CD4-positive, alpha-beta T cell treated with Interleukin-2 at 100 ng/mL for 4 hours (primary cell): ENCODE measurements at places on chromosomes 1 and 21.
A peak's percentile ranks its signal among the peaks of the same experiment; 100 is the strongest.

GRCh38 chr1:55468142-55468795, 253.1 kb upstream of the USP24 start:
- DNase-seq: no peak

- no peak for DNase-seq
Measured at GRCh38 chr1:39925721-39926342, 24.1 kb upstream of the MYCL start.

- DNase-seq: no peak
Measured at GRCh38 chr1:61570191-61570590, 154.8 kb downstream of the TM2D1 start.

DNA sequence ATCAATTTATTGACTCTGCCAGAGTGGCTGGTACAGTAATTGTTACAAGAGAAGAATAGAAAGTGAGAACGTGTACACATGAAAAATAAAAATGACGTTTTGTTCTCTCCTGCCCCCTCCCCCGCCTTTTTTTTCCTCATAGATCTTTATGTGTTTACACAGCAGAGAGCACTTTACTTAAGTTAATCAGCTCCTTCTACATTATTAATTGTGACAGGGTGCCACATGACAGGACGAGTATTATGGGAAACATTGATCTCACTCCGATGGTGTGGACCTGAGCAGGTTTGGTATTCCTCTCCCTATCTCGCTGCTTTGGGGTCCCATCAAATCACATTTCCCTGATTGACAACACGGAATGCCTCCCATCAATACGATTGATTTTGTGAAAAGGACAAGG, 285.7 kb downstream of the TM2D1 start:
- DNase-seq: no peak

DNA sequence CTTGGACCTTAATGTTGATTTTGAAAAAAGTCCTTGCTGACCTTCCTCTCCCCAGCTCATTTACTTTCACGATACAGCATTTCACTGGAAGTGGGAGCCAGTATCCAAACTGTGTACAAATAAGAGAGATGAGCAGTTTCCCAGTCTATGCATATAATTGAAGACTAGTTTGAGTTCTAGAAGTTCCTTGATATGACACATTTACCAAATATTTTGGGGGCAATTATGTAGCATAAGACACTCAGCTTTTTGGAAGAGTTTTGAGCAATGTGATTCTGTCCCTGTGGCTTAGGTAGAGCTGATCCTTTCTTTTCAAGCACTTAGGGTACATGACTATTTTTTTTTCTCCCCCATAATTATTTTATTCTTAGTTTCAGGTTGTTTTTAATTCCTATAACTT, 26.4 kb downstream of the GIPC2 start:
- no peak for DNase-seq

GRCh38 chr1:174990382-174990999, 9.3 kb upstream of the CACYBP start:
- peak; percentile 40 for DNase-seq

DNA sequence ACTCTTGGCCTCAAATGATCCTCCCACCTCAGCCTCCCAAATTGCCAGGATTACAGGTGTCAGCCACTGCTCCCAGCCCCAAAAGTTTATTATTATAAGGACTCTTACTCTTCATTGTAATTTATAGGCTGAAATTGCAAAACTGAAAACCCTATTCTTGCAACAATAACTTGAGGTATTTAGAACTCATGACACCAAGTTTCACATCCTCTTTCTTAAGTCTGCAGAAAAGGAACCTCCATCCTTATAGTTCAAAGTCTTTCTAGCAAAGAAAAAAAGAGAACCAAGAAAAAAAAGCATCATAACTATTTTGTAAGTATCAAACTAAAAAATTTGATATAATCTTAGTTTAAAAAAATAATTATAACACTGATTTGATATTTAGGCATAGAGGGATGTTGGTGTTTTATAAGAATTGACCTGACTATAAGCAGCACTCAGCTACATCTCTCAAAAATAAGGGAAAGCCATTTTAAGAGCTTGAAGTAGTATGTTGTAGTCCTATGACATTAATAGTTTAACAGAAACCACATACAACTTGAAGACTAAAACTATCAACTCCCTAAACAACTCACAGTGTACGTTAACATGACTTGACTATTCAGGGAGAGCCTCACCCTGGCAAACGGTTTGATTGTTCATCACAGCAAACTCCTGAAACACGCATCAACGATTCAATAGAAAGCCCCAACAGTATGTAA, 122.4 kb downstream of the AKT3 start:
- no peak for DNase-seq

- DNase-seq: no peak
Measured at GRCh38 chr1:62917314-62917713, 133.4 kb downstream of the ATG4C start.

DNA sequence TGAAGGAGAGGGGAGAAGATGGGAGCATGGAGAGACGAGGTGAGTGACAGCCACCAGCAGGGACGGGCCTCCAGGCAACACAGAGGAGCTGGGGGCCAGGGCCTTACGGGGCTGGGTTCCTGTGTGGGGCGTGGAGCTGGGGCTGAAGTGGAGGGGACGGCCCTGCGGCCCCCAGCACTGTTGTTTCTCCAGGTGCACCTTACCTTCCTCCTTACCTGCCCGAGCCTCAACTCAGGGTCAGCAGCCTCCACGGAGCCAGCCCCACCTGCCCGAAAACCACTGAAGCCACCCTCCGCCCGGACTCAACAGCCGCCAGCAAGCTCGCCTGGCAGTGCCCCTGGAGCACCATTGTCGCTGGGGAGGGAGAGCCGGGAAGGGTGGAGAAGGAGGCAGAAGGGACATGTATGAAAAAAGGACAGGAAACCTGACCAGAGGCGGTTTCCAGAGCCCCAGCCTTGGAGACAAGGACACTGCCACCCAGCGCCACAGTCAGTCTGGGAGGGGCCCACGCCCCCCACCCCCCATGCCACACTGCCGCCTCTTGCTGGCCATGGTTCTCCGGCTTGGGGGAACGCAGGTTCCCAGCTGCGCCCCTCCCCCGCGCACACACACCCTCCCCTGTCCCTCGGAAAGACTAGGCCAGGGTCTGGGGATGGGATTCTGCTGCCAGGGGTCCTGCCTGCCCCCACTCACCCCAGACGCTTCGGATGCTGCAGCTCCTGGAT, 10.6 kb downstream of the PLA2G2F start:
- no peak for DNase-seq

DNA sequence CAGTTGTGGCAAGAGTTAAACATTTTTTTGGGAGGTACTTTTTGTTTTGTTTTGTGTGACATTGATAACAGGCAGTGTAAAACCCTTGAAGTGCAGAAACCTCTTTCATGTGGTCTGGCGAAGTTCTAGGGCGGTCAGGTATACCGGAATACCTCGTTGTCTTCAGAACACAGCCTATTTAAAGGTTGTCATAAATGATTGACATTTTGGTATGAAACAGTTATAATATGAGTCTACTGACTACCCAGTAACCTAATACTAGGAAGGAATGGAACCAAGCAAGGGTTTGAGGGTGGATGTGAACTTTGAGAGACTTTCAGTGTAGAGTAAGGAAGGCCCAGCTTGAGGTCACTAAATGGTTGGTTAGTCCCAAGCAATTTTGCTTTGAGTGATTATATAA, 40.5 kb downstream of the PATJ start:
- peak; percentile 83 for DNase-seq

DNA sequence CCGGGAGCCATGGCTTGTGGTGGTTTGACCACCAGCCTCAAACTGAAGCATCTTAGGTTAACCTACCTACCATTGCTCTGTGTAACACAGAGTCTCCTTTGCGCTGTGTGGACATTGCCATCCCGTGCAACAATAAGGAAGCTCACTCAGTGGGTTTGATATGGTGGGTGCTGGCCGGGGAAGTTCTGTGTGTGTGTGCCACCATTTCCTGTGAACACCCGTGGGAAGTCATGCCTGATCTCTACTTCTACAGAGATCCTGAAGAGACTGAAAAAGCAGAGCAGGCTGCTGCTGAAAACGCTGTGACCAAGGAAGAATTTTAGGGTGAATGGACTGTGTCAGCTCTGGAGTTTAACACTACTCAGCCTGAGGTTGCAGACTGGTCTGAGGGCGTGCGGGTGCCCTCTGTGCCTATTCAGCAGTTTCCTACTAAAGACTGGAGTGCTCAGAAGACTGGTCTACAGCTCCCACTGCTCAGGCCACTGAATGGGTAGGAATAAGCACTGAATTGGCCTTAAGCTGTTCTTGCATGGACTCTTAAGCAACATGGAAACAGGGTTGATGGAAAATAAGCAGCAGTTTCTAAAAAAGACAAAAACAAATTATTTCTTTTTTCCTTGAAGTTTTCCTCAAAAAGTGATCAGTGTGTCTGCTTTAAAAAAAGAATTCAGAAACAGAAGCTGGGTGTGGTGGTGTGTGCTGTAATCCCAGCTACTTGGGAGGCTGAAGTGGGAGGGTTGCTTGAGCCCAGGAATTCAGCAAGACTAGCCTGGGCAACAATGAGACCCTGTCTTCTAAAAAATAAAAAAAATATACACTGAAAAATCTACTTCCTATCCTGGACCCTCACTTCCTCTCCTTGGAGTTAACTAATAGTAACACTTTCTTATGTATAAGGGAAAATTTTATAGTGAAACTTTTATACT, 14.6 kb downstream of the CEP350 start:
- no peak for DNase-seq

DNA sequence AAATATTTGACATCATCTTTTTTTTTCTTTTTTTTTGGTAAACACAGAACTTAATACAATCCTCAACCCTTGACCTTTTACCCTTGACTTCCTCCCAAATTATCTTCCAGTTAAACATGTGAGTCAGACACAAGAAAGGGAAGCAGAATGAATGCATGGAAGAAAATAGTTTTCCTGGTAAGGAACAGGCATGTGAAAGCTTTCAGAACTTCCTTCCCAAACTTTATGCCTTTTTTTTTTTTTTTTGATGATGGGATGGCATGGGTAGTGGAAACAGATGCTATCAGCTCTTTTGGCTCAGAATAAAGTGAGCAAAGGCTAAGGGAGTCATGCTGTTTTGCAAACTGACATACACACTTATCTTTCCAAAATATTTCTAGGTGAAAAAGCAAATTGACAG, 1079.1 kb downstream of the TTLL7 start:
- DNase-seq: no peak

- DNase-seq: no peak
Measured at GRCh38 chr1:94737124-94737998, 82.8 kb upstream of the SLC44A3 start.

- DNase-seq: no peak
Measured at GRCh38 chr1:194296201-194296600, 1109.8 kb upstream of the B3GALT2 start.

DNA sequence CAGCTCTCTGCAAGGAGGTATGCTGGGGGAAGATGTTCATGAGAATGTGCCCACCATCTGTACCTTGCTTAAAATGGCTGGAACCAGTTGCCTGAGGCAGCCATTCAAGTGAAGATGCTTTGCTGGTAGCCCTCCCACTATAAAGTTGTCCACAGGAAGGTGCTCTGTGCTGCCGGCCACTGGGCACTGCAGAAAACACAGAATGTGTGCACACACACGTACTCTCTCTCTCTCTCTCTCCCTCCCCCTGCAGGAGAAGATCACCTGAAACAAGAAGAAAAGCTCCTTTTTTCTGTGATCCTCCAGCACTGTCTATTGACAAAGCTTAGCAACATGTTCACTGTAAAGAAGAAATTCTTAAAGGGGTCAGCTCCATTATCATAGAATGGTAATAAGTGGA, 134.8 kb downstream of the PIGK start:
- DNase-seq: no peak

DNA sequence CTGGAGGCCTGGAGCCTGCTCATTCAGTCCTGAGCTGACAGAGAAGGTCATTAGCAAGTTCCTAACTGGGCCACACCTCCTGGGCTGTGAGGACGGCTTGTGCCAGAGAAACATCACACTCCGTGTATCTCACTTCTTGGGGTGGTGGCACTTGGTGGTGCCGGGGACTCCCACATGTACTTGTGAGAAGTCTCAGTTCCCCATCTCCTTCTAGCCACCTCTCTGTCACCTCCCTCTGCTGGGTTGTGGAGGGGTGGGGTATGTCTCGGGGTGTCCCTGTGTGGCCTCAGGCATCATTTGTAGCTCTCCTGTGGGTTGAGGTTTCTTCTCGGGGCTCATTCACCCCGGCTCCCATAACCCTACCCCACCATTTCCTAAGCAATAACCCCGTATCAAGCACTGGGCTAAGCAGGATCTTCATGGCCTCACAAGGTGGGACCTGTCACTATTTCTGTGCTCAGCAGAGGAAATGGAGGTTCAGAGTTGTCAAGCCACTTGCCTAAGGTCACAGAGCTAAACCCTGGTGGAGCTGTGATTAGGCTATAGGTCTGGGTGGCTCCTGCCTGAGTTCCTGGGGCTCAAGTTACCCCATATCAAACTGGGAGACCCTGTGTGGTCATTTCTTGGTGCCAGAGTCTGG, 62.5 kb downstream of the UBIAD1 start:
- DNase-seq: peak; percentile 12

DNA sequence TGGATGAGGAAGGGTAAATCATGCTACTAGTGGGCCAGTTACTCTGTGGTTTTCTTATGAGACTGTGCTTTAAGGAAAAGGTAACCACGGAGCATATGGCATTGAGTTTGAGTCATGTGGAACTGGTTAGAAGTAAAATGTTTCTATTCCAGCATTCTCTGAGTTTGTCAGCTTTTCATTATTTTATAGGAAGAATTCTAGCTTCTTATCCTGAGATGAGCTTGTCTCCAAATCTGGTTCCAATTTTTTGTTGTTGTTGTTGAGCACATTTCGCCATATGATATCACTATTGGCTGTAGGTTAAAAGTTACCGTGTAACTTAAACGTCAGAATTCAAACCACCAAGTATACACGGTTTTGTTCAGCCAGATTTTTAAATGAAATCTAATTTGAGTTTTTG, 69.9 kb downstream of the ATF6 start:
- no peak for DNase-seq

DNA sequence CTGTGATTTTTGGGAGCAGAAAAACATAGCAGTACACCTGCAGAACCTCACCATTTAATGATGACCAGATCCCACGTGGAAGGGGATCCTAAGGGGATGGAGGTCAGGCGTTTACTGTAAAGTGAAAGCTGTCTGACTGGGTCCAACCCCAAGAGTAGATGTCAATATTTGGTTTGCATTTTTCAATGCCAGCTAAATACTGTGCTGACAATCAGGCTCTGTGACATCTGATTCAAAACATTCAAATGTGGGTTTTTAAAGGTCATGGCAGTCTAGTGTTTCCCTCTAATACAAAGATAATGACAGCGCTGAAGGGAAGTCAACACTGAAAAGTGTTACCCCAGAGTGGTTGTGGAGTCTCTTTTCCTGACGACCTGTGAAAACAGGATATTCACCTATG, 68.1 kb downstream of the SPAG17 start:
- DNase-seq: no peak

- DNase-seq: peak; percentile 54
Measured at GRCh38 chr1:1098681-1099421, 17.0 kb downstream of the C1orf159 start.

DNA sequence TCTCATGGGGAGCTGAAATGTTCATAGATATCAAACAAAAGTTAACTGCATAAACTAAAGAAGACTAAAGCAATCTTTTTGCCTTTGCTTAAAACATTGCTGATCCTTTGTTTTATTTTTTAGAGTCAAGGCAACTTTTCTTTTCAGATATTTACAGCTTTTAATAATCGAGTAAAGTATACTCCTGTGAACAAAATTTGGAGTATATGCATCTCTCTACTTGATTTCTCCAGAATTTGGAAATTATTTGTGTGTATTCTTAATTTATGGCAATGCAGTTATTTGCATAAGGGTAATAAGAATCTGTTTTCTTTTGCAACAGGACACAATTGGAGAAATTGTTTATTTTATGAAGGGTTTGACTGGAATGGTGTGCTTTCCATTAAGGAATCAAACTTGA, 4.2 kb upstream of the AQP10 start:
- no peak for DNase-seq
